ENCODE measurements at places on chromosomes 16 and 17.

- DNase-seq, result no peak
- H3K27ac ChIP-seq, result no peak overlapping the region
- H3K4me3 ChIP-seq, result no peak overlapping the region
- H3K27me3 ChIP-seq, result no peaks in the 10 kb centered on the region
These were observed 222.9 kb downstream of the SLC39A11 start for GRCh38 chr17:72869630-72870029.

- no peak overlapping the region for H3K4me3 ChIP-seq
- no peaks in the 10 kb centered on the region for H3K27me3 ChIP-seq
- DNase-seq, result no peak
- no peaks in the 10 kb centered on the region for H3K4me1 ChIP-seq
These were observed 293.3 kb downstream of the CEP112 start for GRCh38 chr17:65898651-65899050.

- no peaks in the 10 kb centered on the region for H3K27me3 ChIP-seq
- H3K4me1 ChIP-seq, result no peaks in the 10 kb centered on the region
- H3K36me3 ChIP-seq, result no peaks in the 10 kb centered on the region
- no peak for DNase-seq
- no peak overlapping the region for H3K4me3 ChIP-seq
These were observed 19.3 kb downstream of the CHMP6 start for GRCh38 chr17:81010935-81011334.

- no peak overlapping the region for H3K27ac ChIP-seq
- no peak overlapping the region for H3K4me3 ChIP-seq
- DNase-seq, result no peak
- H3K36me3 ChIP-seq, result no peaks in the 10 kb centered on the region
- peaks cover 22% of the 10 kb centered on the region for H3K4me1 ChIP-seq
- H3K27me3 ChIP-seq, result no peaks in the 10 kb centered on the region
These were observed 91.7 kb downstream of the SHISA6 start for GRCh38 chr17:11332706-11333105.

DNA sequence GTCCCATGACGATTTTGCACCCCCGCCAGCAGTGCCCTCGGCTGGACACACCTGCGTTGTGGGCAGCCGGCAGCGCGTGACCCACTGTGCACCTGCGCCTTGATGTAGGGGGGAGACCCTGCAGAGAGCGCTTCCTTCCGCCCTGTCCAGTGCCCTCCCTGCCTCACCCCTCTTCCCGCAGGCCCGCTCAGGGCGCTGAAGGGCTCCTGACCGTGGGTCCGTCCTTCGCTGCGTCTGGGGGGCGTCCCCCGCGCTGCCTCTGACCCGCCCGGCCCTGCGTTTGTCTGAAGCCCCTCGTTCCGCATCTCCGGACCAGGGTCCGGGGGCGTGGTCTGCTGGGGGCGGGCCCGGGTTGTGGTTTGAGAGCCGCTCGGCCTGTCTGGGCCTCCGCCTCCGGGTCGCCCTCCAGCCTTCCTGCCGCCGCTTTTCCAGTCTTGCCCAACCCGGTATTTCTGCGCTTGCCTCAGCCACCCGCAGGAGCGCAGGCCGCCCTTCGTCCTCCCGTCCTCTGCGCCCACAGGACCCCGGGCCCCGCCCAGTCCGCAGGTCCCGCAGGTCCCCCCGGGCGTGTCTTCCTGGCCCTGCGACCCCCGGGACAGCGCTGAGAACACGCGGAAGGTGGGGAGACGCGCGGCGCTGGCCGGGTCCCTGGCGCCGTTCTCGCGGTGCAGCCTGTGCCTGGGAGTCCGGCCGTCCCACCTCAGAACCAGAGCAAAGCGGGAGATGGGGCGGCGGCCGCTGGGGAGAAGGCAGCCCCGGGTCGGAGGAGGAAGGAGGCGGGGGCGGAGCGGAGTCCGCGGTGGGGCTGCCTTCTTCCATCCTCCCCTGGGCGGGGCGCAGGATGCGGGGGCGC, 4.0 kb upstream of the IL17C start:
- H3K27ac ChIP-seq, result no peak overlapping the region
- peaks cover 16% of the 10 kb centered on the region for H3K4me1 ChIP-seq
- peaks cover 37% of the 10 kb centered on the region for H3K36me3 ChIP-seq
- DNase-seq, result no peak

DNA sequence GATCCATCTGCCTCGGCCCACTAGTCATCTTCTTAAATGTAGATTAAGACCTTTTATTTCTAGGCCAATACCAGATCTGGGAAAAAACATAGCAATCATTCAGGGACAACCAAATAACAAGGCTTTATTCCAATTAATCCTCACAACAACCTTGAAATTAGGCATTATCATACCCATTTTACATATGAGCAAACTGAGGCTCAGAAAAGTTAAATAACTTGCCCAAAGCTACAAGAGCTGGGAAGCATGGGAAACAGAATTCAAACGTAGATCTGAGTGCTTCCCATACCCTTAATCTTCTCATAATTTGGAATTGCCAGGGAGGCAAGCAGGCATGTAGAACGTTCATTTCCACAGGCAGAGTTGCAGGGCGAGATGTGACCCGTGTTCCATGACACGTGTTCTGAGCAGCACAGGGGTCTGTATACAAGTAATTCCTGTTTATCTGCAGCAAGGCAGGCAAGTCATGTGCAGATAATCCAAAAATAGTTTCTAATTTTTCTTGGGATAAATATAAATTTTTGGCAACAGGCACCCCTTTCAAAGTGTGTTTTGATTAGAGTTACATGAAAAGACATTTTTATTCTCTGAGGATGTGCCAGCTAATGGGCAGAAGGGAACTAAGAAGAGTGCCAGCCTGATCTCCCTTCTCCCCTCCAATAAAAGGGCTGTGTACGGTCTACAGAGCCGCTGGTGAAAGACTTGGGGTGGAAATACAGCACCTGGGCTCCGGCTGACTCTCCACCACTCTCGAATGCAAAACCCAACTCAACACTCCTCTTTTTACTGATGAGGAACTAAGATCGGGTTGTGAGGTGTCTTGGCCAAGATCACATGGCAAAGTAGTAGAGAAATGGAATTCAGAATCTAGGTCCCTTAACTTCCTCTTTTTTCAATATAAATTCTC, 27.7 kb upstream of the MYOCD start:
- H3K4me1 ChIP-seq, result no peaks in the 10 kb centered on the region
- no peak overlapping the region for H3K4me3 ChIP-seq
- no peaks in the 10 kb centered on the region for H3K36me3 ChIP-seq
- DNase-seq, result no peak

DNA sequence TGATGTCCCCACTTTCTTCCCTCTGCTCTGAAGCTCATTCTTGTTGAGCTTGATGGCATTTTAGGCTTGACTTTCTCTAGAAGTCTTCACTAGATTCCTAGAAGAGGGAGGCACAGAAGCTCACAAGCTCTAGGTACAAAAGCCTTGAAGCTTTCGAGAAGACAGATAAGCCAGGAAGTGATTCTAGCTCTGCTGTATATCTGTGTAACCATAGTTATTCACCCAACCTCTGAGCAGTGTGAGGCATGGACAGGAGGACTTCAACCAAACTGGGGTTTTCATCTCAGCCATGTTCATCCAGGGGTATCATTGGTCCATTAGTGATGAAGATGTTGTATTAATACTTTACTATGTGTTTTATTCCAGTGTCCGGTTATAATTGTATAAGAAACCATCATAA, 299.7 kb downstream of the CDH13 start:
- H3K4me1 ChIP-seq, result no peaks in the 10 kb centered on the region
- no peak for DNase-seq
- no peaks in the 10 kb centered on the region for H3K27me3 ChIP-seq
- no peaks in the 10 kb centered on the region for H3K36me3 ChIP-seq
- no peak overlapping the region for H3K4me3 ChIP-seq
- no peak overlapping the region for H3K27ac ChIP-seq

DNA sequence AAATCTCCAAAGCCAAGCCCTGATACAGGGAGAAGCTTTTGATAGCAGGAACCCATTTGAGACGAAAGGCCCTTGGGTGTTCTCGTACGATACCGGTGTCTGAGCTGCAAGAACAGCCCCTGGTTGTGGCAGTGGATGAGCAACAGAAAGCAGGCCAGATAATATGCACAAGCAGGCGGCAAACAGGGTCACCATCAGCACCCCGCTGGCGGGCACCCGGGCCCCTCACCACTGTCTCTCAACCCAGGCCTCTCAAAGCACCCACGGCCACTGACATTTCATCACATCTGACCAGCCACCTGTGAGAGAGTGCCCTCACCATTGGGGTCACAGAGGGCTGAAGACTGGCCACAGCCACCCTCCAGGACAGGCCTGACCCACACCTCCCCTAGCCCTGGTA, 230.4 kb downstream of the C16orf78 start:
- H3K4me1 ChIP-seq, result no peaks in the 10 kb centered on the region
- H3K27ac ChIP-seq, result no peak overlapping the region
- no peak for DNase-seq
- no peaks in the 10 kb centered on the region for H3K36me3 ChIP-seq

GRCh38 chr16:72860726-72861562, 187.0 kb downstream of the ZFHX3 start:
- no peaks in the 10 kb centered on the region for H3K36me3 ChIP-seq
- H3K27ac ChIP-seq, result no peak overlapping the region
- H3K4me3 ChIP-seq, result no peak overlapping the region

GRCh38 chr17:58997756-58998553, 108.7 kb downstream of the TRIM37 start:
- H3K27me3 ChIP-seq, result no peaks in the 10 kb centered on the region
- peaks cover under 1% of the 10 kb centered on the region for H3K4me1 ChIP-seq
- no peak overlapping the region for H3K27ac ChIP-seq
- H3K36me3 ChIP-seq, result no peaks in the 10 kb centered on the region
- DNase-seq, result no peak

Data from sigmoid colon (tissue), 7 donors.